ENCODE measurements at places on chromosomes 11 and 22.

- no peak for DNase-seq
Observed at GRCh38 chr22:32236970-32237369, 18.2 kb downstream of the SLC5A4 start.

GRCh38 chr11:57213342-57214097 is 23.5 kb downstream of the APLNR start:
- no peak for DNase-seq

DNA sequence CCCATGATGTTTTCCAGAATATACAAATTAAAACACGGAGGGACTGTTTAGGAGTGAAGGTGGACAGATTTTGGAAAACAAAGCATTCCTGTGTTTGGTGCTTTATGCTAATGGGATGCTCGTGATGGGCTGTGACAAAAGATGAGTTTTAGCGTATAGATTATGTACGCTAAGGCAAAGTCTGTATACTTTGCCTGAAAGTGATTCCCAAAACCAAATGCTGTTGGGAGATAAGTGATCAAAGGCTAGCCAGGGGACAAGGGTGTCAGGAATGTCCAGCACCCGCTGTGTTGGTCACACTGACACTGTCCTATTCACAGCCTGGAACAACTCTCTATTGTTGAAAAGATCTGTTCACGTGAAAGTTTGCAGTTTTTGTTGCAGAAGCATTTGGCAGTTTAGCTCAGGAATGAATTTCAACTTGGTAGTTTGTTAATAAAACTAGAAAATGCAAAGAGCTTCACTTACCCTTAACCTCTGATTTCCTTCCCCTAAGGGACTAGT is 1.5 kb downstream of the JAM3 start:
- no peak for DNase-seq

GRCh38 chr11:102551169-102551781 is 20.7 kb upstream of the MMP7 start:
- DNase-seq: no peak

DNA sequence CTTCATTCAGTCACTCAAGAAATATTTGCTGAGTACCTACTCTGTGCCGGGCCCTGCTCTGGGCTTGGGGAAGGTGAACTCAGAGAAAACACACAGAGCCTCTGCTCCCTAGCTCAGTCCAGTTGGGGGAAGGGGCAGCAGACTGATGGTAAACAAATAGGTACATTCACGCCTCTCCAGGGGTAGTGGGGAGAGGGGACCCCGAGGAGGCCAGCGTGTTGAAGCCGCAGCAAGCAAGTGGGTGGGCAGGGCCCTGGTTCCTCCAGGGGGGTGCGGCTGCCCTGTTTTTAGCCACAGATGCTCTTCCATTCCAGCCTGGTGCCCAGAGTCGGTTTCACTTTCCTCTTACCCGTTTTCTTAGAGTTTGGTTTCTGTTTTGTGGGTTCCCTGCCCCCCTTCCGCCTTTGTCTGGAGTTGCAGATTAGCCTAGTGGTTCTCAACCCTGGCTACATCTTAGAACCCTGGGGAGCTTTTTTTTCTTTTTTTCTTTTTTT is 8.7 kb downstream of the DRAP1 start:
- DNase-seq: no peak

DNA sequence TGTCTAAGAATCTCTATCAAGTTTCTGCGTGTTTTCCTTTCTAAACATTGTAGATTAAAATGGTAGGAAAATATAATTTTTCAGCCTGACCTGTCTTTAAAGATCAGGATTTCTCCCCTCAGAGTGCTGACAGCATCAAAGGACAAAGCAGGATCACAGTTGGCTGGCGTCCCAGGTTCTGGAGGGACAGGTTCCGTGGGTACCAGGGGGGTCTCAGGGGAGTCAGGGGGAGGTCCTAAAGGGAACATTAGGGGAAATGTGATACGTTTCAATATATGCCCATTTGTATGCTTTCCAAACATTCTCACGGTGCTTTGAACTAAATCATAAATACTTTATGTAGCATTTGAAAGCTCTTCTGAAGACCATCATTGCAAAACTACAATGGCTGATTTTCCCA is 3.4 kb downstream of the MMP3 start:
- DNase-seq: no peak

- DNase-seq: no peak
Observed at GRCh38 chr11:70546191-70546940, 148.0 kb downstream of the CTTN start.

DNA sequence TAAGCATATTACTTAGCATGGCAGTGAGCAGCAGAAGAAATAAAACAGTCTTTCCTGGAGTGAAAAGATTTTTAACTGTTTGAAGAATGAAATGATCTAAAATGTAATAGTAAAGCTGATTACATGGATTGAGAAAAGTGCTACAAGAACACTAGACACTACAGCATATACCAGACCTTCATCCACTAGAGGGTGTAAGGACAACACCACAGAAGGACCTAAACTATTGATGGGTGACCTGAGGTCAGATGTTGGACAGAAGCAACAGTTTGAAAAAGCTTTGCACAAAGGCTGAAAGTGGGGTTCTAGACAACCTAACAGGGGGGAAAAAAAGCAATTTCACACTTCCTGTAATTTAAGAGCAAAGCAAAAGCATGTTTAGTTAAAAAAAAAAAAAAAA is 97.7 kb downstream of the RBFOX2 start:
- peak; percentile 6 for DNase-seq
